ENCODE measurements at places on chromosomes 1 and 21. TPM values are rescaled to one million over a fixed set of nuclear protein-coding genes. Genes with fewer than 3 reads are reported as not detected.

The SERTAD4 gene
- not detected for total RNA-seq

The FRRS1 gene
- 5.0 TPM for total RNA-seq

The TMEM82 gene
- total RNA-seq, result not detected

The SPOCD1 gene
- not detected for total RNA-seq

The PADI1 gene
- not detected for total RNA-seq

The THBS3 gene
- total RNA-seq, result 15.0 TPM

The TNFSF18 gene
- not detected for total RNA-seq

The SCCPDH gene
- 18.5 TPM for total RNA-seq

The C4BPA gene
- total RNA-seq, result not detected

The TMEM61 gene
- not detected for total RNA-seq

The USP21 gene
- 29.2 TPM for total RNA-seq

The SLC5A3 gene
- 22.4 TPM for total RNA-seq

The TBX15 gene
- total RNA-seq, result not detected

The PTPRC gene
- 619 TPM for total RNA-seq

The ADAMTSL4 gene
- total RNA-seq, result not detected

The SLC35F3 gene
- total RNA-seq, result 35.7 TPM

The TADA1 gene
- 12.9 TPM for total RNA-seq

The MCOLN2 gene
- total RNA-seq, result 12.9 TPM

The OR2M3 gene
- total RNA-seq, result not detected

The RGS18 gene
- 0.40 TPM for total RNA-seq

The HOOK1 gene
- total RNA-seq, result 6.2 TPM

The SPEN gene
- total RNA-seq, result 66.3 TPM

The CLCNKA gene
- not detected for total RNA-seq

The SLFNL1 gene
- total RNA-seq, result 0.29 TPM

The FOXD2 gene
- 0.24 TPM for total RNA-seq

The COL6A1 gene
- 0.42 TPM for total RNA-seq

The GCSAML gene
- not detected for total RNA-seq

The CRYZL1 gene
- total RNA-seq, result 31.4 TPM

The PEAR1 gene
- 0.21 TPM for total RNA-seq

The AKIRIN1 gene
- total RNA-seq, result 53.8 TPM

The VPS13D gene
- 32.5 TPM for total RNA-seq

The GPATCH4 gene
- total RNA-seq, result 43.9 TPM

The CRB1 gene
- total RNA-seq, result not detected

The ARMH1 gene
- 80.0 TPM for total RNA-seq

The TNFRSF4 gene
- total RNA-seq, result 2.9 TPM

The SLC1A7 gene
- not detected for total RNA-seq

The TTC4 gene
- 18.8 TPM for total RNA-seq

The C1orf226 gene
- total RNA-seq, result not detected

The MROH7 gene
- not detected for total RNA-seq

The CFAP141 gene
- not detected for total RNA-seq

The TRPM2 gene
- 35.6 TPM for total RNA-seq
